Chondrocyte (in vitro differentiated cells): ENCODE measurements at places on chromosomes 1 and 21. TPM values are rescaled to one million over a fixed set of nuclear protein-coding genes. Genes with fewer than 3 reads are reported as not detected.

- no peak for DNase-seq
These were observed 349.7 kb upstream of the C1orf87 start for GRCh38 chr1:60423146-60423780.

- no peak for DNase-seq
These were observed 35.9 kb downstream of the MAB21L3 start for GRCh38 chr1:116147114-116147510.

FCGR2B gene
- total RNA-seq: not detected in 3 replicates

GRCh38 chr1:27589841-27590426, 14.0 kb downstream of the AHDC1 start:
- no peak for DNase-seq

DNA sequence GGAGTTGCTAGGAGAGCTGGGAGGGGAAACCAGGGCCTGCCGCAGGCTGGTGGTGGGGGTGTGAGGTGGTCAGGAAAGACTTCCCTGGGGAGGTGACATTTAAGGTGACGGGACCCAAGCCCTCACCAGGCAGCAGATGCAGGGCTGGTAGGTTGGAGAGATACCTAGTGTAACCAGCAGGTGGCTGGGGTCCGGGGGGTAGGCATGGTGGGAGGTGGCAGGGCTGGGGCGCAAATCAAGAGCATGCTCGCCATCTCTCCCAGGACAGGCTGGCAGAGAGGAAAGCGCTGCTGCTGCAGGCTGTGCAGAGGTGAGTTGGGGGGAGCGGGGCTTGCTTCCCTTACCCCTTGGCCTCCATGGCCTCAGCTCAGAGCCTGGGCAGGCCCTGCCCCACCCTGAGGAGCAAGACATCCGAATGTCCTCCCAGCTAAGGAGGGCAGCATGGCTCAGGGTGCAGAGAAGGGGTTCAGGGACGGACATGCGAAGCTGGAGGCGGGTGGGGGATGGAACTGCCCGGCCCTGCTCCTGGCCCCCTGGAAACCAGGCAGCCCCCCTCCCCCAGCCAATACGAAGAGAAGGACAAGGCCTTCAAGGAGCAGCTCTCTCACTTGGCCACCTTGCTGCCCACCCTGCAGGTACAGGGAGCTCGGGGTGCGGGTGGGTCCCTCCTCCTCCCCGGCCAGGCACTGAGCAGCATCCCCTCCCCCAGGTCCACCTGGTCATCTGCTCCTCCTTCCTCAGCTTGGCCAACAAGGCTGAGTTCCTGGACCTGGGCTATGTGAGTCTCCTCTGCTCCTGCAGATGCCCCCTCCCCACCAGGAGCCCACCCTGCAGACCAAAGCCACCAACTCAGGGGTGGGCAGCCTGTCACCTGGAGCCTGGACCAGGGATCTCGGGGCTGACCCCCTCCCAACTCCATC, 4.0 kb downstream of the RNF207 start:
- no peak for DNase-seq
